ENCODE measurements at places on chromosomes 16 and 17.

DNA sequence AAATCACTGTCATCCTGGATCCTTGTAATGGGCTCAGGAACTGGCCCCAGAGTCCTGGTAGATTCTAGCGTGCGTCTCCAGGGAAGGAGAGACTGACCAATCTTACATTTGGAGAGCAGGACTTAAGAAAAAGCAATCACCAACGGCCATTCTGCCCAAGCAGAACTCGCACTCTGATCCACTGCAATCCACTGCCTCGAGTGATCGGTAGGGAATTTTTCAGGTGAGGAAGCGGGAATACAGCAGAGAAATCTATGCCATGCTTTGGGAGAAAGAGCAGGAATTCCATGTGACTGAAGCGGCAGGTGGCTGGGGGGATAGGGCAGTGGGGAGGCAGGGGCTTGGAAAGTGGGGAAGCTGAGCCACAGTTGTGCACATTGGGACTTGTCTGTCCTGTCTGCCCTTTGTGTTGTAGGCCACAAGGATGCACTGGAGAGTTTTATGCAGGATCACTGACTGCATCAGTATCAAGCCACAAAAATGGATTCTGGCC lies 143.9 kb upstream of the HS3ST2 start:
- DNase-seq: no peak

GRCh38 chr17:51541215-51541614 lies 280.9 kb downstream of the UTP18 start:
- no peak for DNase-seq

GRCh38 chr17:75895370-75896155 lies 1.2 kb downstream of the TRIM65 start:
- no peak for DNase-seq

GRCh38 chr17:50093246-50093645 lies 1.9 kb upstream of the PDK2 start:
- no peak for DNase-seq

GRCh38 chr17:50364061-50364458 lies 8.9 kb downstream of the MRPL27 start:
- no peak for DNase-seq

- DNase-seq: no peak
Observed at GRCh38 chr17:78884148-78884825, 18.7 kb downstream of the CEP295NL start.

- peak; percentile 49 for DNase-seq
Observed at GRCh38 chr16:1379304-1380076, 27.8 kb downstream of the GNPTG start.

- DNase-seq: no peak
Observed at GRCh38 chr17:17659340-17659739, 21.9 kb upstream of the RAI1 start.

DNA sequence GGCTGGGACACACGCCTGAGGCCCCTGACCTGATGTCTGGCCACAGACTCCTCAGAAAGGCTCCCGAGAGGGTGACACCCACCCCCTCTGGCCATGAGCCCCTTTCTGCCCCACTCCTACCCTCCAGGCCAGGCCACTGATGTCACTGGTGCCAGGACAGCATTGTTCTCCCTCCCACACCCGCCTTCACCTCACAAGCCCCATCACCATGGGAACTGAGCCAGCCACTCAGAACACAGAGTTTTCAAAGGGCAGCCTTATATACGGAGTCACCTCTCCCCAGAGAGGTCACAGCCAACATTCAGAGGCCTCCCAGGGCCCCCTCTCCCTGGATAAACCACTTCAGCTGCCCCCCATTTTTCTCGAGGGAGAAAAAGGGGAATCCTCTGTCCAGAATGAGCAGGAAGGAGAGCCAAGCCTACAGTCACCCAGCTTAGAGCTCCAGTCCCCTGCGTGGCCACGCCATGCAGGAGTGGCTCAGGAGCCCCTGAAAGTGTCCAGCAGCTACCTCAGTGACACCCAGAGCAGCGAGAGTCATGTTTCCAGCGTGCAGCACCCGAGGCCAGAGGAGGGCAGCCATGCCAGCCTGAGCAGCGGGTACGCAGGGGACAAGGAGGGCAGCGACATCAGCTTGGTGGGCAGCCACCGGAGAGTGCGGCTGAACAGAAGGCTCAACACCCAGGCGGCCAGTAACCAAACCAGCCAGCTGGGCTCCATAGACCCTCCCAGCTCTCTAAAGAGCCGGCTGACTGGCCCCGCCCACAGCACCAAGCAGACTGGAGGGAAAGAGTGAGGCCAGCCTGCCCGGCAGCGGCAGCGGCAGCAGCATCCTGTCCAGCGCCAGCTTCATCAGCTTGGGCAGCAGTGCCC lies at the start of gene C16orf82:
Gene C16orf82, plus strand, starts transcription at position 260 of the 870 bp plus-strand sequence.
- DNase-seq: no peak

- DNase-seq: no peak
Observed at GRCh38 chr16:50621452-50621792, 59.7 kb downstream of the SNX20 start.

GRCh38 chr17:34370997-34371395 lies 8.0 kb upstream of the CCL1 start:
- DNase-seq: no peak

- DNase-seq: no peak
Observed at GRCh38 chr17:9994761-9995160, 89.7 kb upstream of the RCVRN start.

GRCh38 chr16:23318639-23319038 lies 16.5 kb downstream of the SCNN1B start:
- no peak for DNase-seq

- no peak for DNase-seq
Observed at GRCh38 chr17:50946891-50947781, 81.0 kb upstream of the TOB1 start.

DNA sequence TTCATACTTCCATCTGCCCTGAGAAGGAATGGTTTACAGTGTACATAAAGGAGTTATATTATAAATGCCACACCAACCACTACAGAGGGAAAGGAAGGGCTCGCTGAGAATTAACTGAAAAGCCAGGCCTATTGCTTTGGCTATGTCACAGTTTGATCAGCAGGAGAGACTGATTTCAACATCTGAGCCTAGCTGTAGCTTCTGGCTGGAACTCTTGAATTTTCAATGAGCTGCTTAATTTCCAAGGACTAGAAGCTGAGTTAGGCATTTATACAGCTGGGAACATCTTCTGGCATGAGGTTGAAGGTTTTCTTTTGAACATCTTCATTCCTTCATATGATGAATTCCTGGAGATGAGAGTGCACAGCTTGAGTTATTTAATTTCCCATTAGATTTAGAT lies 47.6 kb upstream of the GNAO1 start:
- no peak for DNase-seq

DNA sequence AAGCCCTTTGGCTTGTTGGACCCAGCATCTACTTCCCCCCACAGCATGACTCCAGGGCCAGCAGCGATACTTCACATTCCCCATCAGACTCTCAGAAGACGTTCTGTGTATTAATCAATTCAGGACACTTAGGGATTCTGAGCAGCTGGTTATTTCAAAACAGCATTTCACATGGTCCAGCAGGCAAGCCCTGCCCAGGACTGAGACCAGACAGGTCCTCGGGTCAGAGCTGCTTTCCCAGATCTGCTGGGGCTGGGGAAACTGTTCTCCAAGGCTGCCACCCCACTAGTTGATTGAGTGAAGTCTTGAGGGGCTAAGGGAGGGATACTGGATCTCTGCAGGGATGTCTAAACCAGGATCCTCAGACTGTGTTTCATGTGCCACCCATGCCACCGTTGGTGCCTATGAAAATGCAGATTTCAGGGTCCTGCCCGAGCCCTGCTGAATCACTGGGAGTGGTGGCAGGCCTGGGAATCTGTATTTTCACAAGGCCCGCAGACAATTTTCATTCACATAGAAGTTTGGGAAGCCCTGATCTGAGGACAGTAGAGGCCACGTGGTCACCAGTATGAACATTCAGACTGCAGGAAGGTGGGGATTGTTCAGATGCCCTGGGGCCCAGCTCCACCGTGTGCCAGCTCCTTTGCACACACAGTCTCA lies 40.6 kb upstream of the CDH5 start:
- no peak for DNase-seq

DNA sequence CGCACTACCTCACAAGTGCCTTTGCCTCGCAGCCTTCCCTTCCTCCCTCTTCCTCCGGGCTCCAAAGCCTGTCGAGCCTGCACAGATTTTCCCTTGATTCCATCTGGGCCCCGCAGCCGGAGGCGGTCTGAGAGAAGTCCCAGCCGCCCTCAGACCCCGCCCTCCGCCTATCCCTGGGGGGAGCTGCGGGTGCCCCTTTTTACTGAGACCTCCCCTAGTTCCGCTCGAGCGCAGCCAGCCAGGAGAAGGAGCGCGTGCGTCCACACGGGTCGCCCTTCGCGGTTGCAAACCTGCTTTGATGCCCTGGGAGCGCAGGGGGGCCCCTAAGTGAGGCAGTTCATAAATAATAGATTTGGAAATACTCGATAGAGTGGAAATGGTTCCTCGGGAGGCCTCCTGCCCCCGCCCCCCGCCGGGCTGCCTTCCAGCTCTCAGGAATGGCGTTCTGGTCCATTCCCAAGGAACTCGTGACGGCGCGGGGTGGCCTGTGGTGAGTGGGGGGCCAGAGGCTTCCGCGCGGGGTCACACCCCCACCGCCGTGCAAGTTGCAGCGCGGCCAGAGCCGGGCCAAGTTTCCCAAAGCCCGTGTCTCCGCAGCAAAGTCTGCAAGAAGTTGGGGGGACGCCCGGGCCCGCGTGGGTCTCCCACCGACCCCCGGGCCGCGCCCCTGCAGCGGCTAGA lies 610 bp downstream of the C16orf74 start:
- no peak for DNase-seq

DNA sequence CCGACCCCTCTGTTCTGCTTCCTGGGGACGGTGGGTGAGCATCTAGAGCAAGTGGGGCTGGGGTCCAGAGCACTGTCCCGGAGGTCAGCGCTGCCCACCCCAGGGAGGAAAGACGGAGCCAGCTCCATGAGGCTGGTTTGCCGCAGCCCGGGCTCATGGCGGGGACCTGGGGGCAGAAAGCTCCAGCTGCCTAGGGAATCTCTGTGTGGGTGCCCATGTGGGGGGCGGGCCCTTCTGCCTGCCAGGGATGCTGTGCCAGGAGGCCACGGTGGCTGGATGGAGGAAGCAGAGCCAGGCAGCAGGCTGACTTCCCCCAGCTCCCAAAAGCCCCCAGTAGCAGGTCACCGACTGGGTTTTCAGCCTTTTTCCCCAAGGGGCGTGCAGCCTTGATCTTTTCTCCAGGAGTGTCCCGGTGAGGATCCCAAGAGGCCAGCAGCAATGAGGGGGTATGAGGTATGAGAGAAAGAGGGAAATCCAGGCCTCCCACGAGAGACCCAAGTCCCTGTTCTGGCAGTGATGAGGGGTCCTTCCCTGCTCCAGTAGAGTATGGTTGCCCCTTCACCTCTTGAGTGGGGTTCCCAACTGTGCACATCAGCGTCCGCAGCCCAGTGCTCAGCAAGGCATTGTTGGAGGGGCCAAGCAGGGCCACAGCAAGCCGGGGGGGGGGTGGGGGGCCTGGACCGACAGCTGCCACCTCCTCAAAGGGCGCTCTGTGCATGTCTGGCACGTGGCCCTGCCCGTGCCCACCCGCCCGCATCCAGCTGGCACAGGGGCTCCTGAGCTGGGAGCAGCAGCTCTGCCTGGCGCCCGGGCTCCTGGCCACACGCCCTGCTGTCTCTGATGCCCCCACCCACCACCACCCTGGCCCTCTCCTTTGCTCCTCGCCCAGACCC lies 15.6 kb upstream of the BCAR1 start:
- DNase-seq: no peak

GRCh38 chr16:6616746-6617145 lies 715.9 kb upstream of the RBFOX1 start:
- no peak for DNase-seq

DNA sequence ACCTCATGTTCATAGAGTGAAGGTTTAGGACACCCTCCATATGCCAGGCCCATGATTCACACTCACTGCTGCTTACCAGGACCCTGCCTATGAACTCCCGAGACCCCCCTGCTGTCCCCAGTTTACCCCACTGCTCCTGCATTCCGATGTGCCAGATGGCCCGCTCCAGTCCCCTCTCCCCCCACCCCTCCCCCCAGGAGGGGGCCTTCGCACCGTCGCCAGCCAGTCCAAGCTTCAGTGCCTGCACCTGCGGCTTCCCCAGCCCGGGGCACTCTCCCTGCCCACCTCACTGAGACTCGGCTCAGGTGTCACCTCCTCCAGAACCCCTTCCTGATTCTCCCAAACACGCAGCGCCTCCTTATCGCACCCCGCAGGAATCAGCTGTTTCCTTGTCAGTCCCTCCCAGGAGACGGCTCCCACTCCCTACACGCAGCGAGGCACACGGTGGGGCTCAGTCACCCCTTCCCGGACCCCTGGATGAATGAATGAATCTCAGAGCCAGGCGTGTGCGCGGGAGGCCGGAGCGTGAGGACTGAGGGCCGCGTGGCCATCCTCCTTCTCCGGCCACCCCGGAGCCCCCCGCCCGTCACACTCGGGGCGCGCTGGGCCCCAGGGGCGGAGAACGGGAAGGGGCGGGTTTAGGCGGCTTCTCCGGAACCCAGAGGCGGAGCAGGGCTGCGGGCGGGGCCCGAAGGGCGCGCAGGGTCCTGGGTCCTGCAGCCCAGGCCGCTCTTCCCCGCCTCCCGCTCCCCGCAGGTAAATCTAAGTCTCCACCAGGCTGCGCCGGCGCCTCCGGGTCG lies 1.6 kb downstream of the MYO1C start:
- DNase-seq: no peak
